ENCODE measurements at places on chromosomes 4 and X.

DNA sequence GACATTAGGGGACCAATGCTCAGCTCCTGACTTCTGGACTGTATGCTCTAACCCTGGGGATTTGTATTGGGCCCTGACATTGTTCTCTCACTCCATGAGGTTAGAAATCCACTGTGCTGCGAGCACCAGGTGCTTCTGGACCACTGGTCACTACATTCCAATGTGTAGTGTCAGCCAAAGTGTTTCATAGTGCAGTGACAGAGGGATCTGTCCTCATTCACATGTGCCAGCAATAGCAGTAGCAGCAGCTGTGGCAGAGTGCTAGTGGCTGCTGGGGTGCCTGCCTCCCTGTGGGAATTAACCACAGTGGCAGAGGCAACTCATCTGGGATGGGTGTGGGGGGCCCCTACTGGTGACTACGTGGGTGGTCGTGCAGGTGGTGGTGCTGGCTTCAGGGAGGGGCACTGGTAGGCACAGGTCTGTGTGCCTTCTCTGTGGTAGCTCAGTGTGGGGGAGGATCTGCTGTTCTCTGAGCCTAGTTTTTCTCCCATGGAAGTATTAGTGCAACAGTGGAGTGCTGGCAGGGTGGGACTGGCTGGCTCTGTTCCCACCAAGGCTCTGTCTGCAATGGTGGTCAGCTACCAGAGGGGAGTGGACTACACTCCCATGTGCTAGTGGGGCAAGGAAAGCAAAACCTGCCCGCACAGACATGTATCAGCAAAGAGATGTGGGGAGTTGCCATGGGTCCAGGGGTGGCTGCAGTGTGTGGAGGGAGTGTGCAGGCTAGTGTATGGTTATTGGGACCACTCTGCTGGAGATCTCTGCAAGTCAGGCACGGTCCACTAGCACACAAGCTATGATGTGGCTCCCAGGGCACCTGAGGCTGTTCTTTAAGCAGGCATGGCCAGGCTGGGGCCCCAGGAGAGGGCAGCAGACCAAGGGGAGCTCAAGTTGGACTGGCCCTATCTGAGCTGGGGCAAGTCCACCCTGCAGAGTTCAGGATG, 78.5 kb downstream of the SCLT1 start:
- no peak for DNase-seq

DNA sequence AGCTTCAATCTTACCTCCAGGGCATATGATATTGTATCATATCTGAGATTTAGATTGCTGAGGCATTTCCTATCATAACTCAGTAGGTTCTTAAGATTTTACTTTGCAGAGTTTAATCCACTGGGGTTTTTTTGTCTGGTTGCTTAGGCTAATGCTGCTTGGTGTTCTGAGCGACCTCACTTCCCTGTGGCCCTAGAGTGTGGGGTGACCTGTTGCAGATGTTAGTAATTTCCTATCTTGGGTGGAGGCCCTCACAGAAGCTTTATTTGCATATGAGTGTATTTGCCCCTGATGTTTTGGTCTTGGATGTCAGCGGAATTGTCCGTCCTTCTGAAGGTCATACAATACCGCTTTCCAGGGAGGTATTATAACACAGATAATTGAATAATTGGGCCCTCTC, 137.1 kb downstream of the NDST3 start:
- no peak for DNase-seq

- no peak for DNase-seq
These were observed 98.8 kb downstream of the SOWAHB start for GRCh38 chr4:76799140-76799539.

- DNase-seq, result no peak
These were observed 146.6 kb upstream of the TBL1X start for GRCh38 chrX:9318213-9318612.

DNA sequence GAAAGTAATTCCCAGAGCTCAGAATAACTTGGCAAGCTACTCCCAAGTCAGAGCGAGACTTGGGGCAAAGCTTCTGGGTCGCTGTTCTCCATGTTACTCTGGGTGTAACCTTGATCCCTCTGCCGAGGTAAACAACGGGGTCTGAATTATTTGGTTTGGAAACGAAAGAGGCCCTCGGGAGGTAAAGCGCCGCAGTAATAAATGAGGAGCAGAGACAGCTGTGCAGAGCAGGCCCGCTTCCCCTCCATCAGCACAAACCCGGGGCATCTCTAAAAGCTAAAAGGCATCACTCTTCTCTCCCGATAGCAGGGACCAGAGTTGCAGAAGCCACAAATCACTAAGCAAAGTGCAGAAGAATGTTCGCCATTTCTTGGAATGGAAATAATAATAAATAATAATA, 561.5 kb downstream of the BCOR start:
- DNase-seq, result no peak

- DNase-seq, result no peak
These were observed 31.6 kb downstream of the PAPSS1 start for GRCh38 chr4:107688421-107688820.

GRCh38 chrX:132883358-132883915, 75.0 kb downstream of the HS6ST2 start:
- no peak for DNase-seq

GRCh38 chrX:39299615-39300014, 498.4 kb downstream of the MID1IP1 start:
- no peak for DNase-seq

DNA sequence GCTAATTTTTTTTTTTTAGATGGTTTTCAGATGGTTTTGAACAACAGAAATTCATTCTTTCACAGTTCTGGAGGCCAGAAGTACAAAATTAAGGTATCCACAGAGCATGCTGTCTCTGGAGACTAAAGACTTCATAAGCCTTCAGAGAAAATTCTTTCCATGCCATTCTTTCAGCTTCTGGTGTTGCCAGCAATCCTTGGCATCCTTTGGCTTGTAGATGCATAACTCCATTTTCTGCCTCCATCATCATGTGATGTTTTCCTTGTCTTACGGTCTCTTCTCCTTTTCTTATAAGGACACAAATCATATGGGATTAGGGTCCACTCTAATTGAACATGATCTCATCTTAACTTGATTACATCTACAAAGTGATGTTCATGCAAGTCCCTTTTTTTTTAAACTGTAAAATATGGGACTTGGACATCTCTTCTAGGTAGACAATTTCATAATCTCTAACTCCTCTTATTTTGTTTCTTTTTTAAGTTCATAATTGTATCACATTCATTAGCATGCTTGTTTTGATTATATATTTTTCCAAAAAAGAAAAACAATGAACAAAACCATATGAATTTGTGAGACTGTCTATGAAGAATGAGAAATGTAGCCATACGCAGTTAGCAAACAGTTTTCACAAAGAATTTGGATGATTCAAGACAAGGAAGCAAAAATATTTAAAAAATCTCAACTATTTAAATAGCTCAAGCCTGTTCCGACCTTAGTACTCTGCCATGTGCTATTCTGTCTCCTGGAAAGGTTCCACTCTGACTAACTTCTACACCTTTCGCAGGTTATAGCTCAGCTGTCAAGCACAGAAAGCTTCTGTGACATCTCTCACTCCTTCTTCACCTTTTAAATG, 53.1 kb upstream of the GIMD1 start:
- no peak for DNase-seq

- DNase-seq, result no peak
These were observed 32.0 kb downstream of the ATXN3L start for GRCh38 chrX:13287816-13288215.

DNA sequence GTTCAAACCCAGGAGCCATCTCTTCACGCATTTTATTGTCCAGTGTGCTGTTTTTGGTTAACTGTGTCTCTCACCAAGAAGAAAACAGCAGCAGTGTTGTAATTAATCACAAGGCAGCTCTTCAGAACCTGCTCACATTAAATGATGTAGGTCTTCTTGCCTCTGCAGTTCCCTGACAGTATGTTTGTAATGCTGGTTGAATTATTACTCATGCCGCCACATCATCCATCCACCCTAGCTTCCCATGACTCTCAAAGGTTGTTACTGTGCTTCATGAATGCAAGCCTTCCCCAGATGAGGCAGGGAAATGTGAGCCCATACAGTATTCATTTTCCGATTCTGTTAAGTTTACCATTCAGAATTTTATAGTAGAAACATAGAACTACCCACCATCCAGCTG, 17.4 kb downstream of the TLR10 start:
- no peak for DNase-seq

- no peak for DNase-seq
These were observed 154.4 kb upstream of the RPL34 start for GRCh38 chr4:108465886-108466500.

GRCh38 chr4:76568262-76568661, 133.2 kb downstream of the SHROOM3 start:
- DNase-seq, result no peak

DNA sequence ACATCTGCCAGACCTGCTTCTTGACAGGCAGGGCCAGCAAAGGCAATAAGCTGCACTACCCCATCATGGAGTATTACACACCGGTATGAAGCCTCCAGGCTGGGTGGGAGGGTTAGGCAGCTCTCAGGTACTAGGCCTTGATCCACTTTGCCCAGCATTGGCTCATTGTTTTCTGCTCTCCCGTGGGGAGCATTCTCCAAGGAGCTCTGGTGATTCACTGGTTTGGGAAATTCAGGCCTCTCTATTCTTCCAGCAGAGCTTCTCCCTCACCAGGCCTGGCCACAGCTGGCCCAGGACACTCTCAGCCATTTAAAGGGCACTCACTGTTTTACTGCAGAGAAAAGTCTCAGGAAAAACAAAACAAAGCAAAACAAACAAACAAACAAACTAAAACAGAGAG, 33.0 kb downstream of the DRP2 start:
- DNase-seq, result no peak

DNA sequence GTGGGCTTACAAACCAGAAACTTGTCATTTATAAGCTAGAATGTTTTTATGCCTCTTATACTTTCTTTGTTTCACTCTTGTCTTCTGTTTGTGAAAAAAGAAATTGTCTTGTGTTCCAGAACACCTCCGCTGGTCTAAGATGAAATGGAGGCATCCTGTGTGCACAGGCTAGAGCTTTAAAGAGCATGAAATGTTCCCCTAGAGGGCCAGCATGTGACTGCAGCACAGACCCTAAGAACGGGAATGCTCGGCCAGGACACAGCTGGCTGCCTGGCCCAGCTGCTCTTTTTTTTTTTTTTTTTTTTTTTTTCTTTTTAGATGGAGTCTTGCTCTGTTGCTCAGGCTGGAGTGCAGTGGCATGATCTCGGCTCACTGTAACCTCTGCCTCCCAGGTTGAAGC, 33.6 kb downstream of the SETD7 start:
- DNase-seq, result no peak

DNA sequence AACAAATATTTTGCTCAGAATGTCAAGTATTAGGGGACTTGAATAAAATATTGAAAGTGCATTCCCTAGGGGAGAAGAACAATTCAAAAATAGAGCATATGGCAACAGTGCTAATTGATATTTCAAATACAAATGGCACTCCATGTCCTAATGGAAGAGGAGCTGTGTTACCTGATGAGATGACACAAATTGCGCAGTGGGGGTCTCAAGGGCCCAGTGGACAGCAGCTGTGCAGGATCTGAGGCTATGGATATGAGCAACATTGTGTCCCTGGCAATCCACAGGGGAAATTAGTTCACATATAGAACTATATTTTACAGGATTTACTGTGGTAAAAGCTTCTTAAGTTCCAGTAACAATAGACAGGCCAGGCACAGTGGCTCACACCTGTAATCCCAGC, 17.4 kb upstream of the USP46 start:
- no peak for DNase-seq

DNA sequence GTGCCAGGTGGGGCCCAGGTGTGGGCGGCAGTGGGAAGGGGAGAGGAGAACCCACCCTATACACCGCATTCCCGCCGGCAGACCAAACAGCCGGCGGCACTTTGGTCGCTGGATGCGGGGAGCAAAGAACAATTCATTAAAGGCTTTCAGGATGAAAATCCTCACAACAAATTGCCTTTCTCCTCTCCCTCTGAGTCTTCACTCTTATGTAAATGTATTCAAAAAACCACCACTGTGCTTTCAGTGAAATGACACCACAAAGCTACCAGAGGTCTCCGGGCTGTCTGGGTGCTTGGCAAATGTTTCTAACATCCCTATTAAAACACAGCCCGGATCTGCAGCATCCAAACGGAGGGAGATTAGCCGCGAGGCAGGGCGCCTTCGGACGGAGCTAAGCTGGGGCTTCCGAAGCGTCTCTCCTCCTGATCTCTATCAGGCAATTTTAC, 171.8 kb upstream of the TBL1X start:
- no peak for DNase-seq

GRCh38 chr4:21544955-21545354, 403.6 kb downstream of the KCNIP4 start:
- no peak for DNase-seq

GRCh38 chrX:108297290-108297689, 140.9 kb downstream of the COL4A6 start:
- no peak for DNase-seq

- DNase-seq, result no peak
These were observed 157.5 kb upstream of the ATP6AP2 start for GRCh38 chrX:40423299-40423698.

GRCh38 chr4:40687676-40688389, 58.2 kb upstream of the RBM47 start:
- DNase-seq, result no peak

GRCh38 chr4:48022192-48022799, 5.7 kb downstream of the NIPAL1 start:
- DNase-seq, result no peak

DNA sequence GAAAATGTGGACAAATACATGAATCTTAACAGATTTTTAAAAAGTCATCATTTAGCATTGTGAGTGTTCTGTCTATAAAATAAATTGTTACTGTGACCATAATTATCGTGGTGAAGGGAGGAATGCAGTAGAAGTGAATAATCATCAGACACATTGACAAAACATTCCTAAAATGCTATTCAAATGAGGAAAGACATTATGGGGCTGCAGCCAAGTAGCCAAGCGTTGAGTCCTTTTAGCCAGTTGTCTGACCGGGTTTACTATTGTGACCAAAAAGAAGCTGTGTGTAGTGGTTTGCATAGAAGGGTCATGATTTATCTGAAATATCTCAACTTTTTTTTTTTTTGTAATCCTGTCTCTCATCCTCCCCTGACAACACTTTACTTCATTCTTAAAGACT, 19.5 kb downstream of the WWC2 start:
- no peak for DNase-seq

DNA sequence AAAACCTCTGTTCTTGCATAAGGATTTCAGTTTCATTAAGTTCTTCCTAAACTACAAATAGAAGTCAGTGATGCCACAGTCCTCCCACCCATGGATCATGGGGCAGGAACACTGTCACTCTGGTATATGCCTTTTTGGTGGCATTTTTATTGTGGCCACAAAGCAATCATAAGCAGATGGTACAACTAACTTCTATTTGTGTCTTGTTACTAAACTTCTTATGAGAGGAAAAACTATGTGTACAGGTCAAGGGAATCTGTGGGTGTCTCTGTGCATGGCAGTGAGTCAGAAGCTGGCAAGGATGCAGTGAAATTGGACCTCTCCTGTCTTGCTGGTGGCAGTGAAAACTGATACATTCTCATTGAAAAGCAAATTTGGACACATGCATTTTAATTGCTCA, 245.0 kb upstream of the GPC4 start:
- no peak for DNase-seq

DNA sequence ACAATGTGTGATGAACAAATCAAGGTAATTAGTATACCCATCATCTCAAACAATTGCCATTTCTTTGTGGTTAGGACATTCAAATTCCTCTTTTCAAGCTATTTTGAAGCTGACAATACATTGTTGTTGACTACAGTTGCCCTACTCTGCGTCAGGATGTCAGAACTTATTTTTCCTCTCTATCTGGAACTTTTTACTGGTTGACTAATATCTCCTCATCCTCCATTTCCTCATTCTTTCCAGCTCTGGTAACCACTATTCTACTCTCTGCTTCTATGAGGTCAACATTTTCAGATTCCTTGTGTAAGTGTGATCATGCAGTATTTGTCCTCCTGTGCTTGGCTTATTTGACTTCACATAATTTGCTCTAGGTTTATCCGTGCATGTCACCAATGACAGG, 240.5 kb upstream of the HS3ST1 start:
- no peak for DNase-seq
